ENCODE measurements at places on chromosomes 4 and X. TPM values are rescaled to one million over a fixed set of nuclear protein-coding genes. Genes with fewer than 3 reads are reported as not detected.

USP17L12 gene
- polyA plus RNA-seq: not detected

CRMP1 gene
- polyA plus RNA-seq: 4.8 TPM

CENPVL1 gene
- polyA plus RNA-seq: not detected

SPATA4 gene
- 0.13 TPM for polyA plus RNA-seq

FGFBP2 gene
- 1.0 TPM for polyA plus RNA-seq

TLR10 gene
- polyA plus RNA-seq: 0.40 TPM

GPR119 gene
- not detected for polyA plus RNA-seq

TEX13C gene
- not detected for polyA plus RNA-seq

TMSB15A gene
- polyA plus RNA-seq: 0.64 TPM

LNX1 gene
- polyA plus RNA-seq: 2.5 TPM

SULT1B1 gene
- 0.33 TPM for polyA plus RNA-seq

TBC1D25 gene
- polyA plus RNA-seq: 12.5 TPM

RASL11B gene
- 3.1 TPM for polyA plus RNA-seq

CXXC4 gene
- polyA plus RNA-seq: 0.72 TPM

DIPK2B gene
- 13.7 TPM for polyA plus RNA-seq

CCDC120 gene
- 8.2 TPM for polyA plus RNA-seq

ETDB gene
- polyA plus RNA-seq: not detected

MAGEB1 gene
- not detected for polyA plus RNA-seq

EMCN gene
- polyA plus RNA-seq: 17.4 TPM

DUSP21 gene
- polyA plus RNA-seq: not detected

TLR2 gene
- polyA plus RNA-seq: 8.7 TPM

RBMXL3 gene
- not detected for polyA plus RNA-seq

GPRASP2 gene
- 10.9 TPM for polyA plus RNA-seq

TMPRSS11F gene
- polyA plus RNA-seq: not detected

EGFL6 gene
- not detected for polyA plus RNA-seq

IRS4 gene
- polyA plus RNA-seq: not detected

DDIT4L gene
- 0.64 TPM for polyA plus RNA-seq

LDB2 gene
- 27.6 TPM for polyA plus RNA-seq

LONRF3 gene
- 1.4 TPM for polyA plus RNA-seq

GRPR gene
- 0.07 TPM for polyA plus RNA-seq

LIMCH1 gene
- 28.2 TPM for polyA plus RNA-seq

ALAS2 gene
- not detected for polyA plus RNA-seq

COMMD8 gene
- polyA plus RNA-seq: 6.3 TPM

SLITRK2 gene
- 0.15 TPM for polyA plus RNA-seq

LRRC66 gene
- 0.54 TPM for polyA plus RNA-seq

XKRX gene
- polyA plus RNA-seq: 0.16 TPM

CXCL13 gene
- polyA plus RNA-seq: 0.54 TPM

UCP1 gene
- 1.3 TPM for polyA plus RNA-seq

TAPT1 gene
- polyA plus RNA-seq: 39.3 TPM

EGF gene
- not detected for polyA plus RNA-seq
